ENCODE measurements at places on chromosomes 6 and 20.
A peak's percentile ranks its signal among the peaks of the same experiment; 100 is the strongest.

DNA sequence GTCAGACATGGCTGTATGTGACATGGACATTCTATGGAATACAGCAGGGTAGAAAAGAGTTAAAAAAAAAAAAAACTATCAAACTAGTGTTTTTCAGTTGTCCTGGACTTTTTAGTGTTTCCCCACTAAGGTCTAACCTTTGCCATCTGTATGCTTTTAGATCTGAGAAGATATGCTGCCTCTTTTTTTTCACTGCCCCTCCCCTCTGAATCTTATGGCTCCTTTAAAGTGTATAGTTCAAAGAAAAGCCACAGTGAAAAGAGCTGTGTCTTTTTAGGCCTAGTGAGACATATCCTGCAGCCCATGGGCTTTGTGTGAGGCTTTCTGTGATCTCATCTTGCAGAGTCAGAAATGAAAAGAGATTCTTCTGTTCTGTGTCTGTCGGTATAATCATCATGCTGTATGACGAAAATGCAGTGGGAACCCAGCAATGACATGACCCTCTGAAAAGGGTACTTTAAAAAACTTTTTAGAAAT lies 29.3 kb downstream of the ADGRG6 start:
- DNase-seq: no peak

GRCh38 chr6:136964398-136964797 lies 42.3 kb downstream of the SLC35D3 start:
- DNase-seq: no peak

DNA sequence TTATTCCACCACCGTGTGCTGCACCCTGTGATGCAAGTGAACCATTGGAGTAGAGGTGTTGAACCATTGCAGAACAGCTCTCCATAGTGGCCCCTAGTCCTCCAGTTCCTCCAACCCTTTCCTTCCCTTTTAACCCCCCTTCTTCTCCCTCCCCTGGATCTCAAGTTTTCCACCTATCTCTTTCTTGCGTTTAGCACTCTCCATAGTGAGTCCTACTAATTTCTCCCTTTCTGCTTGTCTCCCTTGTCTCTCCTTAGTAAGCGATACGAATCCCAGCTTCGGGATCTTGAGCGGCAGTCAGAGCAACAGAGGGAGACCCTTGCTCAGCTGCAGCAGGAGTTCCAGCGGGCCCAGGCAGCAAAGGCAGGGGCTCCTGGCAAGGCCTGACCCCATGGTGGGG lies 1.1 kb downstream of the PFDN6 start:
- DNase-seq: no peak

DNA sequence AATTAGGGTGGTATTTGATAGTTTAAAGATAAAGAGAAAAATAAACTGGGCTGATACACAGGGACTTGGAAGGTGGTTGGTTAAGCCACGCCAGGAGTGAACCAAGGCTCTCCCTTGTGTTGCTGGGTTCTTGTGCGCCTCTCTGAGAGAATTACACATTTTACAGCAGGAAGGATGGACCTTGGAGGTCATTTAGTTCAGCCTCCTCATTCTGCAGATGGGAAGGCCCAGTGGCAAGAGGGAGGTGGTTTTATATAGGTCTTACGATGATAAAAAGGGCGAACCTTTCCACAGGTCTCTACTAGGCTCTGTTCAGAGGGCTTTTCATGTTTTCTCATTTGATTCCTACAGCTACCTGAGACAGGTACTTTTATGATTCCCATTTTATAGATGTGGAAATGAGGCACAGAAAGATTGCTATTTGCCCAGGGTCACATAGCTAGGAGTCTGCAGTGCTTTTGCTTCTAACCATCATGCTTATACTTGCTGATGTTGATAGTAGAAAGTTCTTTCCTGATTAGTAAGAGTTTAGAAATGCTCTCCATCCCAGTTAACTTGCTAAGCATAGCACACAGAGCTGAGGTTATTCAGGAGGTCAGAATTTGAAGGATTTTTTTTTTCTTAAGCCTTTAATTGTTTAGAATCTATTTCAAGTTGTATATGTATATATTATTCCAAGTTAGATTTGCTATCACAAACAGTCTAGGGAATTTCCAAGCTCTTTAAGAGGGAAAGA lies 12.8 kb downstream of the HIVEP1 start:
- DNase-seq: no peak

GRCh38 chr6:11232770-11233626 lies 530 bp upstream of the NEDD9 start:
- DNase-seq: no peak

DNA sequence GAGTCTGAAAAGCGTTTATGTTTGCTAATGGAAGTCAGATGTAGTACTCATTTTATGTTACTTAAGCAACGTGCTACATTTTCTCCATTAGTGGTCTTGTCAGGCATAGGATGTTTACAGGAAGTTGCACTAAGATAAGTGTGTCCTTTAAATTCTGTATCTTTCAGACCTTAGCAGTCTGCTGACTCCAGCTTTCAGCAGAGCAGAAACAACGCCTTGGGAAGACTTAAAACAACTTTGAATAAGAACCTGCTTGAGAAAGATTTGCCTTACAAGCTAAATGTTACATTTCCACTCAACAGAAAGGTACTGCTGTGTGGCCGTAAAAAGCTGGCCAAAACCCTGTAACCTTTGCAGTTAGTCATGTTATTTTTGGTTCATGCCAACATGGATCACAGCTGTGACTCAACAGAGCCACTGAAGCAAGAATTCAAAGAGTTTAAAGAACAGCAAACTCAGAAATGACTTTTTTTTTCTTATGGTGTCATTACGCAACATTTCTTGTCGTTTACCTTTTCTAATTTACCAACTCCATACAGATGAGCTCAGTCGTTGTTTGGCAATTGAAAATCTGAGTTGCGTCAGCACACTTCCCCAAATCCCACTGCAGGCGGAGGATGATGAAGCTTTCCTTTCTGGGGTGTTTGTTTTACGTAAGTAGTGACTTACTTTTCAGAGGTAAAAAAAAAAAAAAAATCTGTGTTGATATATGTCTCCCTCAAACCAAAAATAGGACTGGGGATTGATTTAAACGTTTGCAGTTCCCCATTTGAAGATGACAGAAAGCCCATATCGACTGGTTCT lies 27.9 kb upstream of the BMP6 start:
- no peak for DNase-seq

DNA sequence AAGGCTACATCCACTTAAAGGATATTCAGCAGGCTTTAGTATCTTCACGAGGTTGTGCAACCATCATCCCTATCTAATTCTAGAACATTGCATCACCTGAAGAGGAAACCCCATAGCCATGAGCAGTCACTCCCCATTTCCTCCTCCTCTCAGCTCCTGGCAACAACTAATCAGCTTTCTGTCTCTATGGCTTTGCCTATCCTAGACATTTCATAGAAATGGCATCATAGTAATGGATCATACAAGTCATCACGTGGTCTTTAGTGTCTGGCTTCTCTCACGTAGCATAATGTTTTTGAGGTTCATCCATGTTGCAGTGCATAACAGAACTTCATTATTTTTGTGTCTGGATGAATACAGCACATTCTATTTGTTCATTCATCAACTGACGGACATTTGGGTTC lies 20.5 kb downstream of the SNAI1 start:
- DNase-seq: no peak

DNA sequence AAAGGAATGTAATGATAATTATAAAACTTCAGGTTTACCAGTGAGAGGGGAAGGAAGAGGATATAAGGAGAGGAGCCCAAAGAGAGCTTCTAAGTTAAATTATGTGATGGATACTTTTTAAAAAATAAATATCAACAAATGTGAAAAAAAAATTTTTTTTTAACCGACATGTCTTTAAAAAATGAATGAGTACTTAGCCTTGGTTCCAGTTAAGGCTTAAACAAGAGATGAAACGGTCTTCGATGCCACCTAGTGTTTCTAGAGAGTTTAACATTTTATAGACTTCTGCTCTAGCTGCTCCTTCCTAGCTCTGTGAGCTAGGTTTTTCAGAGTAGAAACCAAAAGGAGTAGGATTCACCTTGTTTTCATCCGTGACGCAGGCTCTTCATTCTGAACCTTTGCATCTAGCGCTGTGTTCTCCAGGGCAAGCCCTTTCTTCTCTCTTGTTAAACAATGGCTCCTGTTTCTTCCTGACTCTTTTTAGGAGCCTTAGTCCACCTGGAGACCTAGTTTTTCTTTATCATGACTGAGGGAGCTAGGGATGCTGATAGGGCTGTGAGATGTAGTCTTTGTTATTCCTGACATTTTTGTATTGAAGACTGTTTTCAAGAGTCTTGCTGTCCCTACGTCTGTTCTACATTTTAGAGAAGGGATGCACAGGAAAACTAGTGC lies 42.4 kb upstream of the GNRH2 start:
- DNase-seq: no peak

DNA sequence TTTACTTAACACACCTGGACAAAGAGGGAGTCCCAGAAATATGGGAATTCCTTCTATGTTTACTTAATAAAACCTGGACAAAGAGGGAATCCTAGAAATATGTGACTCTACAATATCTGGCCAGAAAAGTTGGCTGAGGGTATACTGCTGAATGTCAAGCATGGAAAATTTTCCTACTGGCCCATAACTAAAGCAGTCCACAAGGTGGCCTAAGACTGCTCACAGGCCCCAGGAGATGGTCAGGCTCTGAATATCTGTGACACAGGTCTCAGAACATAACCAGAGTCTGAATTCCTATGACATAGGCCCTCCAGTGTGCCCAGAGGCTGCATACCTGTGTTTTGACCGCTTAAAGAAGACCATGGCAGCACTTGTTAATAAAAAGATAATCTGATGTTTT lies 578.2 kb upstream of the NRSN1 start:
- DNase-seq: no peak

- no peak for DNase-seq
Measured at GRCh38 chr20:50655311-50655880, 35.9 kb downstream of the RIPOR3 start.

- no peak for DNase-seq
Measured at GRCh38 chr6:168410035-168410434, 30.9 kb upstream of the SMOC2 start.

GRCh38 chr6:36963451-36964290 lies 9.1 kb downstream of the PI16 start:
- DNase-seq: no peak

DNA sequence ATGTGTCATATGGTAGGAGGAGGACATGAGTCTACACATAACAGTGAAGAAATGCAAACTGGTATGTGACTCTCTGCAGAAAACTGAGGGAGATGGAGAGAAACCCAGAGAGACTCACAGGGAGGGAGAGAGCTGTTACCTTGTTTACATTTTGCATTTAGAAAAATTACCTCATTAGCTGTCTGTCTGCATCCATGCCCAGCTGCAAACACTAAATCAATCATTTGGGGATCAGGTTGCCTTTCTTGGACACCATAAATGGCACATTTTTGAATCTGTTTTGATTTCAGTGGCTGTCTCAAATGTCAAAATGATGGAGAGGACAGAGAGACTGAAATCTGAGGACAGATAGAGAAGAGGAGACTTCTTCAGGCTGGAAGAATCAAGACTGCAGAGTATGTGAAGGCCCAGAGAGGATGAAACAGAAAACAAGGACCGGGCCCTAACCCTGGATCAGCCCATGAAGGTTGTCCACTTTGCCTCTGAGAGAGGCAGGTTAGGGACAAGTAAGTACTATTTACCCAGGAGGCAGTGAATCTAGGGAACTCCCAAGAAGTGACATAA lies 92.2 kb downstream of the UNC5CL start:
- DNase-seq: no peak

- DNase-seq: no peak
Measured at GRCh38 chr20:35267092-35267491, 10.8 kb downstream of the MMP24OS start.

GRCh38 chr6:168201383-168201782 lies 118.2 kb downstream of the DACT2 start:
- DNase-seq: no peak

- no peak for DNase-seq
Measured at GRCh38 chr6:67073938-67074337, 1366.9 kb upstream of the EYS start.

DNA sequence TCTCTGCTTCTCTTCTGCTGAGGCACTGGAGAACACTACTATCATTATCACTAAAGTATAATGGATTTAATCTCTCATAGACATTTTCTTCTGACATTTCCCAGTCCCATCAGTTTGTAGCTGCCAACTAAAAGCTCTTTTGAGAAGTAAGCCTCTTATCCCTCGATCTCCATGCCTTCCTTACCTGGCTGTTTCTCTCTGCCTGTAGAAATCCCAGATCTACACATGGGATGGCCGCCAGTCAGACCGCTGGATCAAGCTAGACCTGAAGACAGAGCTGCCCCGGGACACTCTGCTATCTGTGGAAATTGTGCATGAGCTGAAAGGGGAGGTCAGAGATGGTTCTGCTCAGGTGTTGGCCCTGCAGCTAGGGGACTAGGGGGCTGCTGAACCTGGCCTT lies 25.4 kb downstream of the CCDC167 start:
- DNase-seq: no peak

- DNase-seq: no peak
Measured at GRCh38 chr6:133644892-133645619, 243.9 kb upstream of the TCF21 start.

GRCh38 chr6:18406955-18407749 lies 20.0 kb downstream of the RNF144B start:
- DNase-seq: no peak

GRCh38 chr6:124400261-124400999 lies 561.8 kb upstream of the RNF217 start:
- DNase-seq: no peak

- DNase-seq: no peak
Measured at GRCh38 chr20:48277266-48277665, 492.0 kb upstream of the SULF2 start.

DNA sequence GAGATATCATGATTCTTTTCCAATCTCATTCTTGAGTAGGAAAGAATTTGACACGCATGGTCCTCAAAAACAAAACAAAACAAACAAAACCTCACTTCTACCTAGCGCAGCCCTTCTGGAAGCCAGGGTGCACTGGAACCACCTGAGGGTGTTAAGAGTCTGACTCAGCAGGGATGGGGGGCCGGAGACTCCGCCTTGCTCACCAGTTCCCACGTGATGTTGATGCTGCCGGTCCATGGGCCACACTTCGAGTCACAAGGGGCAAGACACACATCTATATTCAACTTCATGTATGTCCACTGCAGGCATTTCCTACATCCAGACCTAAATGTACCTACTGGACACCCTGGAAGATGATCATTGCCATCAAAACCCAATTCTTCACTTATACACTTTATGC lies 30.4 kb downstream of the BFSP1 start:
- DNase-seq: no peak

DNA sequence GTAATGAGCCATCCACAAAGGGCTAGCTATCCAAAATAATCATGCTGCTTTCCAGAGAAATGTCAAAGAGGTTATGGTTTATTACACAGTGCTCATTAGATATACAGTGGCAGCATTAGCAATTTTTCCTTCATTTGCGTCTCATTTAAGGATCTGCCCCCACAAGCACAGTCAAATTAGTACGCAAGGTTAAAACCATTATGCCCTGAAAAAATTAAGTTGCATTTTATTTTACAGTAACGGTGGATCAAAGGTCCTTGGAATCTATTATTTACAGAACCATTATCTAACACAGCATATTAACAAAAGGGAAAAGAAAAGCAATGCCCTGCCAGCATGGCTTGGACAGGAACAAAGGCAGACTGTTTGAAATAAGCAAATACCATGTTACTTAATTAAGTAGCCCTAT lies 144.8 kb downstream of the PDSS2 start:
- no peak for DNase-seq

- DNase-seq: no peak
Measured at GRCh38 chr6:20539387-20539786, 5.1 kb downstream of the CDKAL1 start.

GRCh38 chr20:47296950-47297349 lies 59.5 kb downstream of the ZMYND8 start:
- peak; percentile 55 for DNase-seq
